ENCODE measurements at places on chromosomes 12 and 14.
A peak's percentile ranks its signal among the peaks of the same experiment; 100 is the strongest.

- DNase-seq = no peak
Observed at GRCh38 chr12:124078800-124079199, 105.8 kb downstream of the ZNF664 start.

DNA sequence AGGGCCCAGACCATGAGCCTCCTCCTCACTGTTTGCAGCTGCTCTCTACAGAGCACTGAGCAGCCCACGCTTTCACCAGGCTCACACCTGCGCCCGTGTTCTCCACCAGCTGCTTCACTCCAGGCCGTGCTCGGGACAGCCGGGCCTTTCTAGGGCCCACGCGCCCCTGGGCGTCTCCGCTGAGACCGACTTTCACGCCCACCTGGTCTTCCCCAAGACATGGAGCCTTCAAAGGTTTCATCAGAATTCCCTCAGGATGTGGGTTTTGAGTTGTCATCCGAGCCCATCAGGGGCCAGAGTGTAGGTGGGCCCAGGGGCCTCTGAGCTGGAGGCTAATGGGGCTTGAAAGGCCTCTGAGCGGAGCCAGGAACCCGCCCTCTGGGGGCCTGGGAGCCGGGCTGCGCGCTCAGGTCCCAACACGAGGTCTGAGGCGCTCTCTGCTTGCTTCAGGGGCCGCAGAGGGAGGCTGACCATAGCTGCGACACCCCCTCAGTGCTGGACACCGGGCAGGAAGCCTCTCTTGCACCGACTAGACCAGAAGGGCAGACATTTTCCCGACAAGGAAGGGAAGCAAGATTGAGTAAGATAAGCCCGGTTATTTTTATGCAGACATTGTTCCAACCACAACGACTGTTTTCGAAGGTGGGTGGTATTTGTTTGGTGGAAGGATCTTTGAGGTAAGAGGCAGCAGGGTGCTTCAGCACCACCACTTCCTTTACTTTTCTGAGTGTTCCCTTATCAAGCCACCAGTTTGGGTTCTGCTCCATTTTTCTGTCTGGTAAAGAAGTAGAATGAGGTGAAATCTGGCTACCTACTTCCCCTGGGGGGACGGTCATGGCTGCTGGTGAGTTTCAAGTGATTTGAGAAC is 125.0 kb upstream of the FUT8 start:
- DNase-seq = peak; percentile 67

DNA sequence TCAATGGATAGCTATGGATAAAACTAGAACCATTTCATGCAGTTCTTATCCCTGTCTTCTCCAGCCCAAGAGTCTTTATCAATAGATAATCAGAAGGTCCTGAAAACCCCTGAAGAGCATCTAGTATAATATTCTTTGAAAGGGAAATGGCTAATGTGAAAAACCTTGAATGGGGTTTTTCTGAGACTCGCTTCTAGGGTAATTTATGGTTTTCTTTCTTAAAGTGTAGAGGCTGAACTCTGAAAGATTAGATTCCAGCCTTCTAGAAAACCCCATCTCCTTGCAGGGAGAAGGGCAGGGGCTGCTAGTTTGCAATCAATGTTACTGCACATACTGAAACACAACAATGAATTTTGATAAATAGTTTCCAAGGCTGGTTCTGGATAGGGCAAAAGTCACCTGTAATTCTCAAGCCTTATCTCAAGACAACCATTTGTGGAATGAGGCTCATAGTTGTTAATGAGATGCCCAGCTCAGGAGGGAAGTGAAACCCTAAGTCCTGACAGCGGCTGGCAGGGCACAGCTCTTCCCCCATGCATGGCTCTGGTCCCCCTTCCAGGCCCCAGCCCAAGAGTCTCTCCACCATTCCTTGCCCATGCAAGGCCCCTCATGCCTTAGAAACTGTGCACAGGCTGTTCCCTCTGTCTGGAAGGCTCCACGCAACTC is 33.7 kb upstream of the PYGL start:
- DNase-seq = no peak

DNA sequence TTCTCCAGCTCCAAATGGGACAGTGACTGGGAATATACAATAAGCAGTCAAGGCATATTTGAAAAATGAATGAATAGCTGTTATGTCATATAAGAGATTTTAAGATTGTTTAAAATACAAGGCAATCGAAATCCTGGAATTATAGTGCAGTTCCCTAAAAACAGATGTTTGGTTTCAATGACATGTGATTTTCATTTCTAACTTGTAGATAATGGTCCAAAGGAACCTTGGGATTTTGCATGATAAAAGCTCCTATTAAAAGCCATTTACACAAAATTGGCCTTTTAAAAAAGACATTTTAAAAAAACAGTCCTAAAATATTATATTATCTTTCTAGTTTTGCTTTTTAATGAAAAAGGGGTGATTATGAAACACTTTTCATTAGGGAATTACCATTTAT is 905.1 kb downstream of the GALC start:
- DNase-seq = no peak

- DNase-seq = no peak
Observed at GRCh38 chr12:82325540-82326336, 32.4 kb downstream of the CCDC59 start.
